ENCODE measurements at places on chromosomes 5 and 9.

- H3K4me1 ChIP-seq = no peaks in the 10 kb centered on the region
- H3K27ac ChIP-seq = no peak overlapping the region
- H3K36me3 ChIP-seq = no peaks in the 10 kb centered on the region
- H3K27me3 ChIP-seq = no peaks in the 10 kb centered on the region
- no peak overlapping the region for H3K4me3 ChIP-seq
These were observed 350.0 kb upstream of the ISL1 start for GRCh38 chr5:51033215-51033614.

DNA sequence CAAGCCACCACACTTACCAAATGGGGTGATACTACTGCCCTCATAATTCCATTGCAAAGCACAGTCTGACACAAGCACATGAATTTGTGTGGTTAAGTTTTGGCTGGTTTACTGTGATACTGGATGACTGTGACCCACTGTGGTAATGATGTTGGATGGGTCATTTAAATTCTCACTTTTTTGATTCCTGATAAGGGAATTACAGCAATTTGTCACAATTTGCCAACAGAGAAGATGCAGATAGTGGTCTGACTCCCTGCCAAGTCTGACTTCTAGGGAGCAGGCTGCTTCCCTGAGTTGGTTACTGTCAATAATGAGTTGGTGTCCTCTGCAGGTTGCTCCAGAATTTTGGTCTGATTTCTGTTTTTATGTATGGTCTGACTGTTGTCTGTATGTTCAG lies 731.9 kb downstream of the MTRR start:
- no peaks in the 10 kb centered on the region for H3K27me3 ChIP-seq
- H3K4me1 ChIP-seq = no peaks in the 10 kb centered on the region
- H3K36me3 ChIP-seq = no peaks in the 10 kb centered on the region

DNA sequence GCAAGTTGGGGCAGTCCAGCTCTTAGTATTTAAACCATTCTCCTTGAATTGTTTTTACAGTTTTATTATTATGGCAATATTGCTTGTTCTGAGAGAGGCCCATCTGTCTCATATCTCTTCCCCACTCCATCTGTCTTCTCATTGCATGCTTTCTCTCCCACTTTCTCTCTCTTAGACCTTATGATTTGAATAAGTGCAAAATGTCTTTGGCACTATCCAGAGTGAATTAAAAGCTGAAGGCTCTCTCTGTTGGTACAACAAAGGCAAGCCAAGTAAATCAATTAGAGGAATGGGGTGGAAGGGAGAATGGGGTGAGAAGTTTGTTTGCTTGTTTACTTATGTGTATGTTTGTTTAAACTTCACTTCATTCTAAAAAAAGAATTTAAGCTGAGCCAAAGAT lies 195.3 kb upstream of the RFX3 start:
- H3K27me3 ChIP-seq = no peaks in the 10 kb centered on the region
- DNase-seq = no peak
- peaks cover 2% of the 10 kb centered on the region for H3K4me1 ChIP-seq
- no peak overlapping the region for H3K4me3 ChIP-seq
- H3K36me3 ChIP-seq = no peaks in the 10 kb centered on the region

DNA sequence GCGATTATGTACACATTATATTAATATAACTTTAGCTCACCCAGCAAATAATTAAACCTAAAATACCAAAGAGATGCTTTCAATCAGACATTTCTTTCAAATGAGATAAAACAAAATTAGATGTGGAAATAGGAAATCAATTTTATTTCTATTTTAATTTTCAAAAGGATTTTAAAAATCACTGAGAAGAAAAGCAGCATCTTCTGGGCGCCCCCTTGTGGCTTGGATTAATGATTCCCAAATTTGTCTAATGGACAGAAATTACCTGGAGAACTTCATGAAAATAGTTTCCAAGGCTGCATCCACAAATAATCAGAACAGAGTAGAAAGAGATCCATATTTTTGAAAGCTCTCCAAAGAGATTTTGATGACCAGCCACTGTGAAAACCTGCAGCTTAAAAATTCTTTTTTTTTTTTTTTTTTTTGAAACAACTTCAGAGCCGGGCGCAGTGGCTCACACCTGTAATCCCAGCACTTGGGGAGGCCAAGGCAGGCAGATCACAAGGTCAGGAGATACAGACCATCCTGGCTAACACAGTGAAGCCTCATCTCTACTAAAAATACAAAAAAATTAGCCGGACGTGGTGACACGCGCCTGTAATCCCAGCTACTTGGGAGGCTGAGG lies 50.9 kb upstream of the CEMIP2 start:
- no peak overlapping the region for H3K4me3 ChIP-seq
- no peak overlapping the region for H3K27ac ChIP-seq
- no peak for DNase-seq
- no peaks in the 10 kb centered on the region for H3K36me3 ChIP-seq
- H3K4me1 ChIP-seq = peaks cover 18% of the 10 kb centered on the region
- H3K27me3 ChIP-seq = no peaks in the 10 kb centered on the region

GRCh38 chr9:38422555-38423260 lies 1.5 kb downstream of the IGFBPL1 start:
- H3K4me3 ChIP-seq = no peak overlapping the region
- peaks cover 60% of the 10 kb centered on the region for H3K27me3 ChIP-seq
- H3K27ac ChIP-seq = no peak overlapping the region
- H3K36me3 ChIP-seq = no peaks in the 10 kb centered on the region

GRCh38 chr9:81529556-81530193 lies 159.7 kb downstream of the TLE1 start:
- H3K4me1 ChIP-seq = no peaks in the 10 kb centered on the region
- no peak for DNase-seq
- peaks cover 3% of the 10 kb centered on the region for H3K27me3 ChIP-seq
- no peaks in the 10 kb centered on the region for H3K36me3 ChIP-seq

DNA sequence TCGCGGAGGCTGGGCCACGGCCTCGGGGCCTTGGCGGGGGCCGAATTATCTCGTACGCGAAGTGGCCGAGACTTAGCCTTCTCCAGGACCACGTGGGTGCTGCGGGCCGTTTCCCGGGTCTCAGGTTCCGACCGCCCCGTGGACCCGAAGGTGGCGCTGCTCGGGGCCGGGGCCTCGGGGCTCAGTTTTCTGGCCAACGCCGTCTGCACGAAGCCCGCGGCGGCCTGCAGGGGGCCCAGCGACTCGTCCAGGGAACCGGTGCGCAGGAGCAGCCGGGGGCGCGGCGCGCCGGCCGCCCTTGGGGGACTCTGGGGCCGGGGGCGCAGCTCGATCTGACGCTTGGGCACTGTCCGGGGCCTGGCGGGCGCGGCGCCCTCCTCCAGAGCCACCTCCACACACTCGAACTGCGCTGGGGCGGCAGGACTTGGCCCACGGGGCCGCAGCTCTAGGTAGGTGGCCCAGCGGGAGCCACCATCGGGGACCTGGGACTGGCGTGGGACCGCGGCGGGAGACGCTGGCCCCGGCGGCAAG lies 716 bp downstream of the PROB1 start:
- peaks cover 52% of the 10 kb centered on the region for H3K4me1 ChIP-seq
- peaks cover 39% of the 10 kb centered on the region for H3K36me3 ChIP-seq
- DNase-seq = peak; percentile 81
- H3K27ac ChIP-seq = peak overlapping the region; percentile 84
- H3K27me3 ChIP-seq = no peaks in the 10 kb centered on the region
- H3K4me3 ChIP-seq = peak overlapping the region; percentile 90

GRCh38 chr9:68919661-68920060 lies 94.3 kb downstream of the PRKACG start:
- DNase-seq = no peak
- H3K27me3 ChIP-seq = no peaks in the 10 kb centered on the region
- peaks cover 20% of the 10 kb centered on the region for H3K4me1 ChIP-seq
- peak overlapping the region; percentile 18 for H3K27ac ChIP-seq
- no peaks in the 10 kb centered on the region for H3K36me3 ChIP-seq

DNA sequence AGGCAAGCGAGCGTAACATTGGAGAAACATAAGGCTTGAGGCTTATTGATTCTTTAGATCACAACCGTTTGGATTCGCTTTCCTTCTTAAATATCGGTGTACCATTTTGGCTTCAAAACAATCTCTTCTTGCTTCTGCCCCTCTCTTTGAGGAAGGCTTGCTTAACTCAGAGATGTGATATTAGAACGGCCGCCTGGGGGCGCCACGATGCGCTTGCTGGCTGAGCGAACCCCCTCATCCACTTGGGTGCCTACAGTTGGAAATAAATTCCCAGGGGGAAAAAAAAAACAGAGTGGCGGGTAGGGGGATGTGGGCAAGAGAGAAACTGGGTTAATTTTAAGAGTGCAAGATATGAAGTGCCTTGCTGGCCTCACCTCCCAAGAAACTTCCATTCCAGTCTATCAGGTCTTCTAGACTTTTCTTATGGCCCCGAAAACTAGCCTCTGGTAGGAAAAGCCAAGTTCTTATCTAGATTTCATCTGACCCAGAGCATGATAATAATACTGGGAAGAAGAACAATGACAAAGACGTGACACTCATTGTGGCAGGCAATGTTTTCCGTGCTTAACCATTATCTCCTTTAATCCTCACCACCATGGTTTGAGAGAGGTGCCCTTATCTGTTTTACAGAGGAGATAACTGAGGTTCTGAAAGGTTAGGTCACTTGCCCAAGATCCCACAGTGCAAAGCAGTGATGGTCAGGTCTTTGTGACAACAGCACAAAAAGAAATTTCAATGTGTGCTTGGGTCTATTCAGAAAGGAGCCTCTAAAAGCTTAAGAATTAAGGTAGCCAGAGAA lies 115.8 kb downstream of the DPYSL3 start:
- no peaks in the 10 kb centered on the region for H3K4me1 ChIP-seq
- peaks cover 3% of the 10 kb centered on the region for H3K27me3 ChIP-seq
- H3K36me3 ChIP-seq = no peaks in the 10 kb centered on the region
- no peak overlapping the region for H3K4me3 ChIP-seq

DNA sequence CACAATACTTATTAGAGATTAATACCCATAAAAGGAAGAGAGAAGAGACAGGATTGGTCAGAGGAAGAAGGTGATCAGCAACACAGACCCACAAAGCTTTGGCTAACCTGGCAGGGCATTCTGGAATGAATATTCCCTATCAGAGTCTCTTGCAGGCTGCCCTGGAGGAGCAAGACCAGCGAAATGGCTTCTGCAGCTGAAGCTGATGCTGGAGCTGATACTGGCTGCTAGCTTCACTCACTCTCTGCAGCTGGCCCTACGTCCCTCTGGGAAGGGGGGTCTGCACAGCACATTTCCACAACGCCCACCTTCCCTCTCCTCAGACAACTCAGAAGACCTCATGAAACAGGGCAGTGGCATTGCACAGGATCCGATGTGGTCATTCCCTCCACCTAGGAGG lies 169.9 kb upstream of the EFNA5 start:
- H3K27ac ChIP-seq = no peak overlapping the region
- no peaks in the 10 kb centered on the region for H3K36me3 ChIP-seq
- DNase-seq = no peak
- H3K27me3 ChIP-seq = peaks cover 15% of the 10 kb centered on the region
- no peak overlapping the region for H3K4me3 ChIP-seq

DNA sequence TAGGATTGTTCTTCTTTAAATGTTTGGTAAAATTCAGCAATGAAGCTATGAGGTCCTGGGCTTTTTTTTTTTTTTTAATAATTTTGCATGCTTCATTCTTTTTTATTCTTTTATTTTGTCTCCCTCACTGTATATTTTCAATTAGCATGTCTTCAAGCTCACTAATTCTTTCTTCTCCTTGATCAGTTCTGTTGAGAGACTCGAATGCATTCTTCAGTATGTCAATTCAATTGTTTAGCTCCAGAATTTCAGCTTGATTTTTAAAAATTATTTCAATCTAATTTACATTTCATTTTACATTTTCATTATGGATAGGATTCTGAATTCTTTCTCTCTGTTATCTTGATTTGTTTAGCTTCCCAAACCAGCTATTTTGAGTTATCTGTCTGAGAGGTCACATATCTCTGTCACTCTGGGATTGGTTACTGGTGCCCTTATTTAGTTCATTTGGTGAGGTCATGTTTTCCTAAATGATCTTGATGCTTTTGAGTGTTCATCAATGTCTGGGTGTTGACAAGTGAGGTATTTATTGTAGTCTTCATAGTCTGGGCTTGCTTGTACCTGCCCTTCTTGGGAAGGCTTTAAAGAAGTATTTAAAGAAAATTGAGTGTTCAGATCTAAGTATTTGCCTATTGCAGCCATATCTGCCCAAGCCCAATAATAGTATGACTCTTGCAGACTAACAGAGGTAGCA lies 9.1 kb downstream of the LURAP1L start:
- no peak overlapping the region for H3K27ac ChIP-seq
- DNase-seq = no peak
- H3K27me3 ChIP-seq = no peaks in the 10 kb centered on the region
- no peak overlapping the region for H3K4me3 ChIP-seq
- H3K36me3 ChIP-seq = no peaks in the 10 kb centered on the region
- no peaks in the 10 kb centered on the region for H3K4me1 ChIP-seq

DNA sequence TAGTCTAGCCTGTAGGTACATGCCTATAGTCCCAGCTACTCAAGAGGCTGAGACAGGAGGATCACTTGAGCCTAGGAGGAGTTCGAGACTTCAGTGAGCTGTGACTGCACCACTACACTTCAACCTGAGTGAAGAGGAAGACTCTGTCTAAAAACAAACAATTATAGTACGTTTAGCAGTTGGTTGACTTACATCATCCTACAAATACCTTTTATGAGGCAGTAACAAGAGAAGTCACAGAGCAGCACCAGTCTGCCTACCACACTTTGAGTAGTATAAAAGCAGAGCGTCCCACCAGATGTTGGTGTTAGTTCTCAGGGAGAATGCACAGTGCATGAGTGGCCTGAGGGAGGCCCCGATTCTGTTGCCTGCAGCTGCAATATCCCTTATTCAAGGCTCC lies 16.1 kb downstream of the ZFR start:
- H3K27ac ChIP-seq = peak overlapping the region; percentile 4
- no peak overlapping the region for H3K4me3 ChIP-seq
- no peak for DNase-seq
- H3K36me3 ChIP-seq = peaks cover 78% of the 10 kb centered on the region

GRCh38 chr5:139301808-139302499 lies 8.4 kb downstream of the MATR3 start:
- peaks cover 96% of the 10 kb centered on the region for H3K4me1 ChIP-seq
- no peak for DNase-seq

GRCh38 chr9:92328225-92328624 lies 2.5 kb downstream of the CENPP start:
- H3K27ac ChIP-seq = no peak overlapping the region
- no peaks in the 10 kb centered on the region for H3K27me3 ChIP-seq
- peaks cover 47% of the 10 kb centered on the region for H3K36me3 ChIP-seq

DNA sequence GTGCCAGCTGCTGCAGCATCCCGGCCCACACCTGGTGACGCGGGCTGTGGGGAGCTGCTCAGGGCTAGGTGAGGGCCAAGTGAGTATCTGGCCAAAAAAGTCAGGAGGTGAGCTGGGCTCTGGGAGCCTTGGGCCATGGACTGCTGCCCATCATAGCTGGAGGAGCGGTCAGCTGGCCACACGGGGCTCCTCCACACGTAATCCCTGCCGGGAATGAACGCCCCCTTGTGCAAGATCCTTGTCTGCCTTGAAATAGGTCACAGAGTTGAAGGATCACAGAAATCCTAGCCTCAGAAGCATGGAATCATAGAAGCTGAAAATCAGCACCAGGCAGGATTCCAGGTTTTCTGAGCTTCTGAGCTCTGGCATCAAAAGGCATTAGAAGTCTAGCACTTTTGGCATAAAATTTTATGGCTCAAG lies 16.8 kb upstream of the COL27A1 start:
- peaks cover 14% of the 10 kb centered on the region for H3K27me3 ChIP-seq
- H3K4me3 ChIP-seq = no peak overlapping the region
- no peaks in the 10 kb centered on the region for H3K36me3 ChIP-seq
- no peaks in the 10 kb centered on the region for H3K4me1 ChIP-seq
- H3K27ac ChIP-seq = no peak overlapping the region
